NCI-H526 treated with DMSO at 0.1 percent for 48 hours (cell line): ENCODE measurements at places on chromosomes 3 and 15.

- DNase-seq = no peak
These were observed 201.3 kb upstream of the TPM1 start for GRCh38 chr15:62841269-62841628.

GRCh38 chr3:125615256-125615655 lies 20.0 kb upstream of the OSBPL11 start:
- DNase-seq = no peak

DNA sequence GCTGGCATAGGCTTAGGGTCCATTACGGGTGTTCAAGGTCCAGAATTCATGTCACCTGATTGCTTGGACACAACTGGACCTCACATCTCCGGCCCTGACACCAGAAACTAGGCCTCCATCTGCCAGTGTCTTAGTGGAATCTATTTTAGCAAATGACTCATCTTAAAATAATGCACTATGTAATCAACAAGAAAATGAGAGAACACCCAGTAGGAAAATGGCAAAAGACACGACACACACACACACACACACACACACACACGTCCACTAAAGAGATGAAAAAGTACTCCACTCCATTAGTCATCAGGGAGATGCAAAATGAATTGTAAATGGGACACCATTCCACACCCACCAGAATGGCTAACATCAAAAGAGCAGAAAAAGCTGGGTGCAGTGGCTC lies 11.2 kb downstream of the APBA2 start:
- no peak for DNase-seq

GRCh38 chr3:108100906-108101660 lies 10.3 kb upstream of the CD47 start:
- no peak for DNase-seq

GRCh38 chr3:24476871-24477656 lies 17.6 kb downstream of the THRB start:
- DNase-seq = no peak

GRCh38 chr3:13543253-13543652 lies 5.7 kb upstream of the FBLN2 start:
- no peak for DNase-seq

DNA sequence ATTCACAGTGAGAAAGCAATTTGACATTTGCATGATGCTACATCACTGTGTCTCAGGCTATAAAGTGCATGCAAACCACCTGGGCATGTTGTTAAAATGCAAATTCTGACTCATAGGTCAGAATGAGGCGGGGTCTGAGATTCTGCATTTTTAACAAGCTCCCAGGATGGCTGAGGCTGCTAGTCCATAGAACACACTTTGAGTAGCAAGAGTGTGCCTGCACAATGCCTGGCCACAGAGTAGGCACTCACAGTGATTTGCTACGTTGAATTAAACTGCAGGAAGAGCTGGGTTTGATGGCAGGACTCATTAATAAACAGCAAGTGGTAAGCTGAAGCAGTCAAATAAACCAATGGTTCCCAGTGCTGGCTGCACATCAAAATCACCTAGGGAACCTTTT lies 48.1 kb downstream of the NTRK3 start:
- peak; percentile 81 for DNase-seq

- DNase-seq = no peak
These were observed 327.7 kb upstream of the IL12A start for GRCh38 chr3:159660901-159661300.

DNA sequence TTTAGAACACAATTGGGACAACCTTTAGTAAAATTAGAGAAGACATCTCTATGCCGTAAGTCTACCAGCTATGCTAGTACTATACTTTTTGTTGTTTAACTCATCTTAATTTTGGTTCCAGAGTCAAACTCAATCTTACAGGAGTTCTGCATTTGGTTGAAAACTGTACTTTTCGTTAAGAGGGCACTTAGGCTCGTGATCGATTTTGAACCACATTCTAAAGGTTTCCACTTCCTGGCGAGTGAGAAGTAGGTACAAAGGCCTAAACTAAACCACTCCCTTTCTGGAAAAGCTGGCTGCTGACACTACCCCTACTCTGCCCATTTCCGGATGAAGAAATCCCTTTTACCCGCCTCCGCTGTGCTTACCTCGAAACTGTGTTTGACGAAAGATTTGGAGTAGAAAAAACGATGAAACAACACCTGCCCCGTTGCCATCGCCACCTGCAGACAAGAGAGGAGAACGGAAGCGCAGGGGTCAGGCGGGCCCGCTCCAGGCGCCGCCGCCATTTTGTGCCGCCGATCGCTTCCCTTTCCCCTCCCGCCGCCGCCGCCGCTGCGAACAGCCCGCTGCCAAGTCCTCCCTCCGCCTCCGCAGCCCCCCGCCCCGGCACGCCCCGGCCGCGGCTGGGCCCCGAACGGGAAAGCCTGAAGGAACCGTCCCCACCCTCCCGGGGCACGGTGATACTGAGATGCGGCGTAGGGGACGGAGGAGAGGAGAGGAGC lies 748 bp downstream of the CCNL1 start:
- no peak for DNase-seq

- DNase-seq = peak; percentile 16
These were observed 9.5 kb downstream of the SEC22C start for GRCh38 chr3:42572278-42572677.

DNA sequence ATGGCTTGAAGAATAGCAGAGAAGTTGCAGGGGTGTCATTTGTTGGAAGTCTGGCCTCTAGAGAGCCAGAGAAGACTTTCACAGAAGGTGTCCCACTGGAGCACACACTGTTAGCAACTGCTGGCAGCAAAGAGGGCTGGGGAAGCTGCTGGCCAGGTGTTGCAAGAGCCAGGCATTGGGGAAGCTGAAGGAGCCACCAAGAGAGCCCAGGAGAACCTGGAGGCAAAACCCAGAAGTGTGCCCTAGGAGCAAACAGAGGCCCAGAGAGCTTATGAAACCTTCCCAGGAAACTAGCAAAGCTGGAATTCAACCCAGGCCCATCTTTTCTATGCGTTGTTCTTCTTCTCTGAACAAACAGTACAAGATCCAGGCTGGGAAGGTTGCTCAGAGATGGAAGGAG lies 132.7 kb upstream of the TRIM42 start:
- no peak for DNase-seq

- no peak for DNase-seq
These were observed 76.7 kb downstream of the LHFPL4 start for GRCh38 chr3:9476935-9477334.

GRCh38 chr15:77622209-77622933 lies 10.3 kb downstream of the LINGO1 start:
- no peak for DNase-seq

DNA sequence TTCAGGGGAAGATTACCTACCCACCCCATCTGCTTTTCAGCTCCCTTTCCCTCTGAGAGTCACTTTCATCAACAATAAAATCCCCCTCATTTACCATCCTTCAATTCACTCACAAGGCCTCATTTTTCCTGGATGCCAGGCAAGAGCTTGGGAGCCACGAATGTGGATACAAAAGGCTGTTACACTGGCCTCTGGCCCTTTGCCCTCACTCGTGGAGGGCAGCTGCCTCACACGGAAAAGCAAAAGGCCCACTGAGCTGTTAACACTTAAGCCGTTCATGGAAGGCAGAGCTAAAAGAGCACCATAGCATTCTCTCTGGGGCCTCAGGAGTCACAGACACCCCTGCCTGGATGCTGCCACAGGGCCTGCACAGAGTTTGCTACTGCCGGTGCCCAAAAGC lies 102.4 kb upstream of the TUSC7 start:
- no peak for DNase-seq

GRCh38 chr3:142315083-142315482 lies 89.7 kb upstream of the GK5 start:
- no peak for DNase-seq

GRCh38 chr15:101037090-101037830 lies 118.1 kb downstream of the LRRK1 start:
- no peak for DNase-seq

GRCh38 chr3:38353151-38353550 lies 6.6 kb downstream of the XYLB start:
- no peak for DNase-seq

DNA sequence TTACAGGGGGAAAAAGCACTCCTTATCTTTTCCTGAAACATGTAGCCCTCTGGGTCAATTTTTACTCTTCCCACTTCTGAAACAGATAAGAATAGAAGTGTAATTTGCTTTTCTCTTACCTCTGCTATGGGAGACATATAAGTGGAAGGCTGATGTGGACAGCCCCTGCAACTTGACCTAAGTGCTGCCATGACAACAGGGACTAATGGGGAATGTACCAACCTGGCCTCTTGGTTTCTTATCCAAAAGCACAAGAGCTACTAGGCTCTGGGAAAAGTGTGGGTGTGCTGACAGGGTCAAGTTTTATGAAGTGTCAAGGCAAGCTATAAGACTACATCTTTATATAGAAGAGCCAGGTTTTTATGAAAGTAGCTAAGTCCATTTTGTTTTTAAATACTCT lies 1246.5 kb downstream of the OTOL1 start:
- DNase-seq = no peak

- DNase-seq = no peak
These were observed 4.2 kb upstream of the TRAT1 start for GRCh38 chr3:108818404-108818803.

DNA sequence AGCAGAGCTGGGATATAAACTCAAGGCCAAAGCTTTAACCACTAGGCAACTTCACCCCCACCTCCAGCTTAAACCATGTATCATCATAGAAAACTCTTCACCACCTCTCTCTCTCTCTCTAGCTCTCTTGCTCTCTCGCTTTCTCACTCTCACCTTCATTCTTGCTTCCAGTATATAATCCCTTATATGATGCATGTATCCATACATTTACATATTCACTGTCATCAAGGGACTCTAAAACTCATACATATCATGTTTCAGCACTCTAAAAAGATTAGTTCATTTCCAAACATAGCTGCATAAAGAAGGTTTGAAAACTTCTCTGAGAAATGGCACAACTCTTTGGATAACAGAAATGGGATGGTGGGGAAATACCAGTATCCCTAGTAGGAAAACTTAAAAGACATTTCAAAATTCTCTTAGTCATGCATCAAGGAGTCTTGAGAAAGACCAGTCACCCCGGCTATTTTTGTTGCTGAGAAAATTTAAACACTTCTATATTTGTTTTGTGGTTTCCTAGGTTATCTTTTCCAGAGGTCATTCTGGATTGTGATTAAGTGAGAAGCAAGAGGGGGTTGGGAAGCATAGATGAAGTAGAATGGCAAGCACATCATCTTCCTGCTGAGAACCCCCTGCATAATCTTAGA lies 447.8 kb upstream of the THBS1 start:
- DNase-seq = no peak

- DNase-seq = no peak
These were observed 22.6 kb downstream of the SRP14 start for GRCh38 chr15:40016224-40016865.

- no peak for DNase-seq
These were observed 12.7 kb downstream of the IL17RD start for GRCh38 chr3:57152151-57153143.

DNA sequence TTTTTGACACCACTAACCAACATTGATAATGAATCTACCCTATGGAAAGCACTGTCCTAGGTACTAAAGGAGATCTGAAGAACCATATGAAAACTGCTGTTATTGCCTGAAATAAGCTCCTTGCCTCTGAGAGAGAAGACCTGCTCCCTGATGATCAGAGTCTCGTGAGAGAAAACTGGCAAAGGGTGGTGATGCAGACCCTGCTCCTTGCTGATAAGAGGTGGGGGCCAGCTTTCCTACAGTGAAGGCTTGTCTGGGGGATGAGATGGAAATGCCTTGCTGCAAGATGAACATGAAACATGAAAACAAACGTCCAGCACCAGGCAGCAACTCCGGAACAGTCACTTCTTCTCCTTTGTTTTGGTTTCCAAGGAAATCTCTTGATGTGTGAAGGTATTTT lies 31.9 kb downstream of the RASGRP1 start:
- no peak for DNase-seq

DNA sequence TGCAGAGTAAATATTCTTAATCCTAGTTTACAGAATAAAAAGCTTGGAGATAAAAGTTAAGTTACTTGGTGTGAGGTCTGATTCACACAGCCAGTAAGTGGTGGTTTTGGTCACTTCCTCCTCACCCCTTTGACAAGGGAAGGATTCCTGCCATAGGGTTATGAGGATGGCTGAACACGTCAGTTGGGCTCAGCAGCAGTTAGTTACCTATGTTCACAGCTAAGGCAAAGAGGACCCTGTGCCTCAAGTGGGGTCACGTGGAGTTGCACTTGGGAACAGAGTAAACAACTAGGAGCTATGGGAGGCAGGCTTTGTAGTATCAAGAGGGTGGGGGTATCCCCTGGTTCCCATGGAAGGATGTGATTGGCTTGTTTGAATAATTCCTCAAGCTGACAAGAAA lies 232.2 kb downstream of the UBE2E2 start:
- DNase-seq = no peak

DNA sequence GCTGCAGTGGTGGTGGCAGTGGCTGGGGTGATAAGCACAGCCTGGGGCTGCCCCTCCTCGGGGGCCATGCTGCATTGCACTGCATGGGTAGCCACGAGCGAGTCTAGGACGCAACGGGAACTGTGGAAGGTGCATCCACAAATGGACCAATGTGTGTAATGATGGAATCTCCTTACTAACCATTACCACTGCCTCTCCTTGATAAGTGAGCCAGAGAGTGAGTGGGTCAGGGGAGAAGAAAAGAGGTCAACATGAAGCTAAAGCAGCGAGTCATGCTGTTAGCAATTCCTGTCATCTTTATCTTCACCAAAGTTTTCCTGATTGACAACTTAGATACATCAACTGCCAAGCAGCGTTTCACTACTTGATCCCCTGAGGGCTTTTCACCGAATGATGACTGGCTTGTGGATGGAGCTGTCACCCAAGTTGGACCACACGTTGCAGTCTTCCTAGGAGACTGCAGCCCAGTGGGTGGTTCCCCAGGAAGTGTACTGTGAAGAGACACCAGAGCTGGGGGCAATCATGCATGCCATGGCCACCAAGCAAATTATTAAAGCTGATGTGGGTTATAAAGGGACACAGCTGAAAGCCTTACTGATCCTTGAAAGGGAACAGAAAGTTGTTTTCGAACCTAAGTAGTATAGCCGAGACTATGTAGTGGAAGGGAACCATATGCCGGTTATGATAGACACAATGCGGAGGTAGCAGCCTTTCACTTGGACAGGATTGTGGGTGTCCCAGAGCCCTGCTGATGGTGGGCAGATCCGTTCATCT lies 20.6 kb downstream of the SAMD7 start:
- DNase-seq = no peak

DNA sequence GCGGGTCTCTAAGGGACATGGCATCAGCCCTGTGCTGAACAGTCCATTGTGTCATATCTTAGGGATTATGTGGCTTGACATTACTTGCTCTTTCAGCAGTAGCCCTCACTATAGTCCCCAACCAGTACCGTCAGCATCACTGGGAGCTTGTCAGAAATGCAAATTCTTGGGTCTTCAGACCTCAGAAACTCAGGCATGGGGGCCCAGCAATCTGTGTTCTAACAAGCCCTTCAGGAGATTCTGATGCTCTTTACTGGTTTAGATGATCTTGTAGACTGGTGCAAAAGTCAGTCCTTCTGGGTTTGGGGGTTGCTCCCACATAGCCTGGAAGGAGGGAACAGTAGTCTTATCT lies 39.0 kb upstream of the TRAK1 start:
- DNase-seq = no peak

GRCh38 chr3:88930611-88931010 lies 176.8 kb upstream of the EPHA3 start:
- DNase-seq = no peak
